ENCODE measurements at places on chromosomes 6 and 20.

DNA sequence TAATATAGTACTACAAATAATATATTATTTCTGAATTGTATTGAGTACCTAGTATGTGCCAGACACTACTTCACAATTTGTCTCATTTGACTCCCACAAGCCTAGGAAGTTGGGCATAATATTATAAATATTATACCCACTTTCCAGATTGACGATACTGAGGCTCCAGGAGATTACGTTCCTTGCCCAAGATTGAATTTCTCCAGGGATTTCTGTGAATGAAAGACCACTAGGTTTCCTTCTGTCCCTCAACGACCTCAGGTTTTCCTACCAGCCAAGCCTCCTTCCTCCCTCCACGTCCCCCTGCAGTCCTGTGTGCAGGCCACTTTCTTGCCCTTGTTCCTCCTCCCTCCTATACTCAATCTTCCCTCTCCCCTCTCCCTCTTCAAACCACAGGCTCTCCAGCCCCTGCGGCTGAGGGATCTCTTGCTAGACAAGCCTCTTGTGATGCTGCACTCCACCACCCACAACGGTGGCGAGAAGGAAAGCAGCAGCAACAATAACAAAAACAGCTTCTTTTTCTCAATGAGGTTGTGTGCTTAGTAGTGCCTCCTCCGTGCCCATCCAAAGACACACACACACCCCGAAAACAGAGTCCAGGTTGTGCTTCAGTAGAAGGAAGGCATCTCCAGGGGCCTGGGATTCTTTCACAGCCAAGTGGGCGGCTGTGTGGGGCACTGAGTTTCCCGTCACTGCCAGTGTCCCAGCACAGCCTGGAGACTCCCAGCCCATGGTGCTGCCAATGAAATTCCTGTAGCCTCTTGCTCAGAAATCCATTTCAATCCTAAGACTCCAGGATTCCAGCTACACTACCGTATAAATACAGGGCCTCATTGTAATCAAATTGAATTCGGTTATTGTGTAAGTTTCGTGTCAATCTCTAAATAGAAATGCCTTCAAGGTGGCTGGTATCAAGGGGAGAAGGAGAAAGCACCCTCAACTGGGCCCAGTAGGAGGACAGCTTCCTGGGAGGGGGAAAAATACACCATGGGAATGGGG is 94.4 kb downstream of the NCR2 start:
- DNase-seq: no peak

GRCh38 chr6:114195027-114195365 is 147.8 kb downstream of the HS3ST5 start:
- DNase-seq: no peak

DNA sequence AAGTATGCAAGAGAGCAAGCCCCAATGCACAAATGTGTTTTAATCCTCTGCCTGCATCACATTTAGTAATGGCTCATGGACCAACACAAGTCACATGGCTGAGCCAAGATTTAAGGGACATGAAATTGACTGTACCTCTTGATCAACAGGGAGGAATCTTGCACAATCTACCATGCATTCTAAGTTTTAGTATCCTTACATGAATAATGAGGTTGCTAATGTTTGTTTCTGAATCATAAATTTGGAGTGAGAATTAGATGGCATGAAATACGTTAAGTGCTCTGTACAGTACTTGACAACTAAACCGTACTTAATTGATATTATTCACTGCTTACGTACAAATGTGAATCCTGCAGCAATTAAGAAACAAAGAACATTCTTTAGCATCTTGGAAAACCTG is 553.8 kb upstream of the JAG1 start:
- DNase-seq: no peak

GRCh38 chr20:10591946-10592521 is 81.8 kb downstream of the JAG1 start:
- no peak for DNase-seq

GRCh38 chr20:15656124-15656523 is 917.1 kb downstream of the KIF16B start:
- no peak for DNase-seq
